ENCODE measurements at places on chromosomes 16 and 17.

DNA sequence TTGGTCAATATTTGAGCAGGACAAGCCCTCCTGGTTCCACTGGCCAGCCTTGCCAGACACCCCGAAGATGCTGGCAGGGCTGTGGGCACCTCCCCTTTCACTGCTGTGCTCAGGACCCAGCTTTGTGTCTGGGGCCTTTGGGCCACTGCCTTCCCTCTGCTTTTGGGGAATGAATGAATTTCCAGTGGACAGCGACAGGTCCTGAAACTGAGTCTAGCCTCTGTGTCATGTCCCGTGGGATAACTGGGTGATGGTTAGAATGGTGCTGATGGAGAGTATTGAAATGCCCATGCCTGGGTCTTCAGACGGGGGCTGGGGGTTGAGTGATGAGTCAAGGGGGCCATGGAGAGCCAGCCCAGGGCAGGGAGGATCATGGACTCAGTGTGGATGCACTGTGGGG lies 135.8 kb downstream of the FOXL1 start:
- H3K36me3 ChIP-seq: no peaks in the 10 kb centered on the region
- H3K4me1 ChIP-seq: no peaks in the 10 kb centered on the region
- no peak for DNase-seq
- H3K27ac ChIP-seq: no peak overlapping the region

- H3K27ac ChIP-seq: no peak overlapping the region
- no peaks in the 10 kb centered on the region for H3K27me3 ChIP-seq
- no peak overlapping the region for H3K4me3 ChIP-seq
- no peaks in the 10 kb centered on the region for H3K36me3 ChIP-seq
These were observed 226.7 kb upstream of the ELAC2 start for GRCh38 chr17:13244513-13244912.

GRCh38 chr16:54135361-54136275 lies 151.0 kb downstream of the IRX3 start:
- H3K36me3 ChIP-seq: no peaks in the 10 kb centered on the region
- peaks cover 14% of the 10 kb centered on the region for H3K27me3 ChIP-seq
- H3K4me3 ChIP-seq: no peak overlapping the region
- DNase-seq: no peak
- no peaks in the 10 kb centered on the region for H3K4me1 ChIP-seq
- H3K27ac ChIP-seq: no peak overlapping the region

DNA sequence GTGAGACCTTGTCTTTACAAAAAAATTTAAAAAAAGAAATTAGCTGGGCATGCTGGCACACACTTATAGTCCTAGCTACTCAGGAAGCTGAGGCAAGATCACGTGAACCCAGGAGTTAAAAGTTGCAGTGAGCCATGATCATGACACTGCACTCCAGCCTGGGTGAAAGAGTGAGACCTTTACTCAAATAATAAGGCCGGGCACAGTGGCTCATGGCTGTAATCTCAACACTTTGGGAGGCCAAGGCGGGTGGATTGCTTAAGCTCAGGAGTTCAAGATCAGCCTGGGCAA lies 11.5 kb upstream of the RIPOR1 start:
- H3K36me3 ChIP-seq: no peaks in the 10 kb centered on the region
- no peaks in the 10 kb centered on the region for H3K27me3 ChIP-seq
- DNase-seq: no peak
- no peak overlapping the region for H3K4me3 ChIP-seq
- H3K27ac ChIP-seq: no peak overlapping the region

DNA sequence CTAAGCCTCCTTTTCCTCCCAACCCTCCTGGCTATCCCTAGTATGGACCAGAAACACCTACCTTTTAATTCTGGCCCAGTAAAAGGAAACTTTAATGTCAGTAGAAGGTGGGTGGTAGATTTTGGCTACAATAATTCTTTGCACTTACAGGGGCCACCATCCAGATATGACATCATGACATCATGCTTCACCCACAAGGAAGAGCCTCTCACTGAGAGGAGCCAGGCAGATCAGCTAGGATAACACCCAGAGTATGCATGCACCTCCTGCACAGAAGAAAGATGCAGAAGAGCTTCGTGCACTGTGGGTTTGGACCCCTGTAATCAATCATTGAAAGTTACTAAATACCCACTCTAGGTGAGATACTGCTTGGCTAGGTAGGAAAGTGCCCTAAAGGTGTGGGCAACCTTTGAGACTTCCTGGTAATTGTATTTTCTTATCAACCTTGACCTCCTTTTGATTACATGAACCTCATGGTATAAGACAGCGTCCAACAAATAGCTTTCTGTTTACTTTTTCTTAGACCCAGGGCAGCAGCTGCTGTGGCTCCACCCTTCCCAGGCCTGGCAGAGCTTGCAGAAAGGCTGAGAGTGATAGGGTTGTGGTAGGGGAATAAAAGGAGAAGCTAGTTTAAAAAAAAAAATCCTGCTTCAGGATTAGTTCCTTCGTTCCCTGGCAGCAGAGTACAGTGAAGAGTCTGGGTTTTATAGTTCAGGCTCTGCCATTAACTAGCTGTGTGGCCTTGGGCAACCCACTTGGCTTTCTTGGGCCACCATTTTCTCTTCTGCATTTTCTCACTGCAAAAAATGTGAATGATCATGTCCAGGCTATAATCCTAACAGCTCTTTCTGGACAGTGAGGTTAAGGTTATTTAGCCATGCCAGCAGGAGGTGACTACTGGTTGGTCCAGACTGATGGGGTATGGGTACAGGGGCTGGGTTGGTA lies 6.2 kb downstream of the MAP3K14 start:
- DNase-seq: no peak
- H3K4me1 ChIP-seq: peaks cover 90% of the 10 kb centered on the region
- peaks cover 72% of the 10 kb centered on the region for H3K36me3 ChIP-seq

DNA sequence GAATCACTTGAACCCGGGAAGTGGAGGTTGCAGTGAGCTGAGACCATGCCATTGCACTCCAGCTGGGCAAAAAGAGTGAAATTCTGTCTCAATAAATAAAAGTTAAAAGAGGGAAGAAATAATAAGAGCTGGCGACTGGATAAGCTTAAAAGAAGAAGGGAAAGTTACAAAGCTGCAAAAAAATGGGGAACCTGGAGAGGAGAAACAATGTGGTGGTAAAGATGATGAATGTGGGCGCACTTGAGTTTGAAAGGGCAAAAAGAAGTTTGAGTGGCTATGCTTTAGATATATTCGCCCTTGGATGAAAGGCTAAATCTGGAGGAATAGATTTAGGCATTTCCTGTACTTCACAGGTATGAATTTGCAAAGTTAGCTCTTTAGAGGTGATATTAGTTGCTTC lies 53.0 kb upstream of the YPEL2 start:
- no peak for DNase-seq
- H3K4me3 ChIP-seq: no peak overlapping the region
- H3K27me3 ChIP-seq: no peaks in the 10 kb centered on the region
- no peaks in the 10 kb centered on the region for H3K4me1 ChIP-seq

- no peaks in the 10 kb centered on the region for H3K27me3 ChIP-seq
- no peak overlapping the region for H3K4me3 ChIP-seq
- H3K36me3 ChIP-seq: peaks cover 1% of the 10 kb centered on the region
- H3K4me1 ChIP-seq: peaks cover 6% of the 10 kb centered on the region
These were observed 12.9 kb upstream of the VPS4A start for GRCh38 chr16:69298261-69298660.

DNA sequence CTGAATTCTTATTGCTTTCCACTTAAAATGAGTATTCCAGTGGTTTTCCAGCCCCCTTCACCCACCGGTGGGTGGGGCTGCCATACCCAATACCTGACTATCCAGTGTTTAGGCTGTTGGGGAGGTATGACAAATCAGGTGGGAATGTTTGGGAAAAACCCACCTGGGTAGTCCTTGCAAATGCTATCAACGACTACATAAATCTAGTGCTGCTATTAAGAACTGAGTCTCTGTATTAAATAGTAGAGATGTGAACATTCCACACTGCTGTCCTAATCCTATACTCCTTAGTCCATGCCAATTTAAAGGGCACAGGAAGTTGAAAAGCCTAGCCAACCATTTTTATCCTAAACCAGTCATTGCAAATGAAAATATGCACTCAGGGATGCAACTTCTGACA lies 126.6 kb downstream of the AXIN2 start:
- no peak overlapping the region for H3K27ac ChIP-seq
- H3K27me3 ChIP-seq: peaks cover 21% of the 10 kb centered on the region
- no peak for DNase-seq

DNA sequence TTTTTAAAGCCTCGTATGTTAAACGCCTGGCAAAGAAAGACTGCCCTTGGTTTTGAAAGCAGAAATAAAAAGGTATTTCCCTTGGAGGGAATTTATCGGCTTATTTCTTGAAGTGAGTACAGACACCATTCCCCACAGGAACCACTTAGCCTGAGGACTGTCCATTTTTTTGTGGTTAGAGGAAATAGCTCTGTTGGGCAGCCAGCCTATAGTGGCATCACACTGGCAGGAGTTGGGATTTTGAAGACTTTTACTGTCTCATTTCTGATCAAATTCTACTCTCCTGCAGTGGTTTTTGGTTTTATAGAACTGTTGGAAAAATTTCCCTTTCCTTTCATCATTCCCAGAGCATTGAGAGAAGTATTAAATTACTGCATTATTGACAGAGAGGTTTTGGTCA lies 34.1 kb upstream of the CDC6 start:
- no peak overlapping the region for H3K4me3 ChIP-seq
- peaks cover 28% of the 10 kb centered on the region for H3K4me1 ChIP-seq
- DNase-seq: no peak
- H3K27me3 ChIP-seq: no peaks in the 10 kb centered on the region
- no peaks in the 10 kb centered on the region for H3K36me3 ChIP-seq

GRCh38 chr17:40956401-40957254 lies 10.1 kb downstream of the KRT39 start:
- H3K36me3 ChIP-seq: no peaks in the 10 kb centered on the region
- DNase-seq: no peak
- no peak overlapping the region for H3K27ac ChIP-seq
- H3K27me3 ChIP-seq: peaks cover 26% of the 10 kb centered on the region
- no peak overlapping the region for H3K4me3 ChIP-seq
- H3K4me1 ChIP-seq: peaks cover 12% of the 10 kb centered on the region

- H3K36me3 ChIP-seq: no peaks in the 10 kb centered on the region
- no peak for DNase-seq
- H3K27me3 ChIP-seq: no peaks in the 10 kb centered on the region
- H3K4me1 ChIP-seq: peaks cover 26% of the 10 kb centered on the region
These were observed 38.5 kb downstream of the CHD9 start for GRCh38 chr16:53093162-53093744.

GRCh38 chr17:12706070-12706469 lies 40.4 kb downstream of the MYOCD start:
- H3K4me1 ChIP-seq: no peaks in the 10 kb centered on the region
- H3K36me3 ChIP-seq: no peaks in the 10 kb centered on the region
- no peaks in the 10 kb centered on the region for H3K27me3 ChIP-seq
- no peak for DNase-seq
- no peak overlapping the region for H3K27ac ChIP-seq

DNA sequence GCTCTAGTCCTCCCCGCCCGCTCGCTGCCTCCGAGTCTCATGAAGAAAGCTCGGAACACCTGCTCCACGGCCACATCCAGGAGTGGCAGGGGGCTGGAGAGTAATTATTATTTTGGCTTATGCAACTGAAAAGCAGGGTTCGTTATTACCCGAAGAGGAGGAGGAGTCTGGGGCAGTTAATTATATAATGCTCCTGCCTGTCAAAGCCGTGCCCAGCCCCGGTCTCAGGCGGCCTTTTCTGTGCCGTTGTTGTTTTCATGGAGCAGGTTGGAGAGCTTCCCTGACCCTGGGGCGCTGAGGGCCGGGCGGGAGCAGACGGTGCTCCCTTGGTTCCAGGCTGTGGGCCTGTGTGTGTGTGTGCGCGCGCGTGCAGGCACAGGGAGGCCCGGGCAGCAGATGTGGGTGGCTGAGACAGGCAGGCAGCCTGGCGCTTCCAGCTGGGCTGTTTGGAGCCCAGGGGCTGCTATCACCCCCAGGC lies 2.4 kb downstream of the JPH3 start:
- DNase-seq: no peak
- no peak overlapping the region for H3K27ac ChIP-seq
- peaks cover 68% of the 10 kb centered on the region for H3K27me3 ChIP-seq
- no peak overlapping the region for H3K4me3 ChIP-seq
- H3K4me1 ChIP-seq: peaks cover 15% of the 10 kb centered on the region
